ENCODE measurements at places on chromosomes 6 and 20.
A peak's percentile ranks its signal among the peaks of the same experiment; 100 is the strongest.

DNA sequence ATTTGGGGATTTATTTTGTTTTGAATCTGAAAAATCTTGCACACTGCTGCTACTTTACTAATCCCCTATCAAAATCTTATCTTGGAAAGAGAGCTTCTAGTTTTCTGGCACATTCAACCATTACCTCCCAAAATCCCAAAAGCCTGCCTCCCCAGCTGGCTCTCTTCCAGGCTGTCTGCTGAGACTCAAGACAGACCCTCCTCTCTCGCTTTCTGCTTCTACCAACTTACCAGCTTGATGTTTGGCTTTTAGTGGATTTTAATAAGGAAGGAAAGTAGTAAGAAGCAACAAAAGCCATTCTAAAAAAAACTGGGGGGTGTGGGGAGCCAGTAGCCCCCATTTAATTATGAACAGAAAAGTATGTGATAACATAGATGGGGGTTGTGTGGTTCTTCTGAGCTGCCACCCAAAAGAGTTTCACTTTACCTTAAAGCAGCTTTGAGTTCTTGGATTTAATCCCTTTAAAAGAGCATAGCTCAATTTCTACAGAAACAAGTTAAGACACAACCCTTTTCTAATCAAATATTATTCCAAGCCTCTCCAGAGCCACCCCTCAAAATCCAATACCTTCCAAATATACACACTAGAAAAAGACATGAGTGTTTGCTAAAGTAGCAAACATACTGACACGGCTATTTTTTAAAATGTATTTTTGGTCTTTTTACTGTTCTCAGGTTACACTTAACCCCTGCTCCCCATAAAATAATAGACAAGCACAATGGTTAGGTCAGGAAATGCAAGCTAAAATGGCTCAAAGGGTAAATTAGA is 71.7 kb downstream of the ATP9A start:
- no peak for DNase-seq

- DNase-seq, result no peak
These were observed 183.5 kb downstream of the CDKAL1 start for GRCh38 chr6:20717743-20718142.

- no peak for DNase-seq
These were observed 1.0 kb upstream of the LY6G6D start for GRCh38 chr6:31713991-31714684.

DNA sequence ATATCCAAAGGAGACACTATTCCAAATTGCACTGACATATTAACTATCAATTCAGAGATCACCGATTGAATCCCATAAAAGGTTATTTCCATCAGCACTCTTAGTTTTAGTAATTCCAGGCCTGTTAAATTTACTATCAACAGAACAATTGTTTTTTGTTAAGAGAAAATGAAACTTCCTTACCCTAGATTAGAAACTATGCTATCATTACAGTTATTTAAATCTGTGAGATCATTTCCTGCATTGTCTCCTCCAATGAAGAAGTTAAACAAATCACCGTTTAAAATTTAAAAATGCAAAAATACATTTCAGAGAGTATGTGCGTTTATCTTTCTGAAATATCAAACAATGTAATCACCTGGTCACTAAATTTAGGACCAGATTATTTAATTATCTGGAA is 57.5 kb downstream of the HIVEP2 start:
- DNase-seq, result no peak

GRCh38 chr20:50456452-50457324 is 53.5 kb upstream of the PTPN1 start:
- no peak for DNase-seq

DNA sequence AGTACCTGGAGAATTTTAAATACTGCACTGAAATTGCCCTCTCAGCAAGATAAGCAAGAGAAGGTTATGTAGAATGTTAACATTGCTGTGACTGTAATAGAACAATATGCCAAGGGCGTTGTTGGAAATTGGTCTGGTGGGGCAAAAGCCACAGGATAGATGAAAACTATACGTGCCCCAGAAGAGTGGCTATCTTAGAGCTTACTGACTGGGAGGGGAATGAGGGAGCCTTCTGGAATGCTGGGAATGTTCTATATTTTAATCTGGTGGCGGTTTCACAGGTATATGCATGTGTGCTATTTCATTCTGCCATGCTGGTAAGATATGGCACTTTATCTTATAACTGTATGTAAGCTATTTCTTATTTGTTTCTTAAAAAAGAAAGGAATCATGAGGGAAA is 35.2 kb upstream of the YWHAB start:
- no peak for DNase-seq

DNA sequence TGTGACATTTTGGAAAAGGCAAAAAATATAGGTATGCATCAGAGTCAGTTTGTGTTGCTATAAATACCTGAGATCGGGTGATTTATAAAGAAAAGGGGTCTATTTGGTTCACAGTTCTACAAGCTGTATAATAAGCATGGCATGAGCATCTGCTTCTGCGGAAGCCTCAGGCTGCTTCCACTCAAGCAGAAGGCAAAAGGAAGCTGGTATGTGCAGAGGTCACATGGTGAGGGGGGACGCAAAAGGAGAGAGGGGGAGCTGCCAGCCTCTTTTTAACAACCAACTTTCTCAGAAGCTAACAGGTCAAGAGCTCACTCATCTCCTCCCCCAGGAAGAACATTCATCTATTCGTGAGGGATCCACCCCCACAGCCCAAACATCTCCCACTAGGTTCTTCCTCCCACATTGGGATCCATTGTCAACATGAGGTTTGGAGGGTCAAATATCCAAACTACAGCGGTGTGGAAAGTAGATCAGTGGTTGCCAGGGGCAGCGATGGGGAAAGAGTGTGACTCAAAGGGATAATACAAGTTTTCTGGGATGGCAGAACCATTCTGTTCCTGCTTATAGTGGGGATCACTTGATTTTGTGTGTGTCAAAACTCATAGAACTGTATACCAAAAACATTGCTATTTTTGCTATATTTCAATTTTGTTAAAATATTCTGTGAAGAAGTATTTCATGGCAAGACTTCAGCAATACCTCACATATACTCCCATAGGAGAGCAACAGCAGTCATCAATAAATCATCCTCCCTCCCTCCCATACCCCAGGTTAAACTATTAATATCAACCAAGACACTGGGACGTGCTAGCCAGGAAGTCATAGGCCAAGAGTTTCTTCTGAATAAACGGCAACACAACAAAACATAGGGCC is 9.9 kb upstream of the FAM50B start:
- no peak for DNase-seq

DNA sequence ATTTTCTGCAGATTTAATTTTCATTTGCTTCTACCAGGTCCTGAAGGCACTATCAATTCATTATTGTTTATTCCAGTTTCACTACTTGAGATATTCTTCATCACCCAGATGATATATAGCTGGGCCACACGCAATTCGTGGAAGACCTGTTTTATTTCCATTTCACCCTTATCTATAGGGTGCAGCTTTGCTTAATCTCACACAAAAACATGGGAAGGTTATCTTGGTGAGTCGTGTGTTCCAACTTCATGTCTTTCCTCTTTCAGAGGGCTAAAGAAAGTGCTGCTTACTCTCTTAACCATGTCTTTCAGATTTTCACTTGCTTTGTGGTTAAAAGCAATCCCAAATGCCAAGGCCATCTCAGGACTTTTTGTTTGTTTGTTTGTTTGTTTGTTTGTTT is 194.0 kb downstream of the SOD2 start:
- DNase-seq, result no peak

GRCh38 chr6:138503881-138504680 is 4.8 kb upstream of the NHSL1 start:
- no peak for DNase-seq

GRCh38 chr20:50320901-50321796 is 130.5 kb downstream of the CEBPB start:
- peak; percentile 54 for DNase-seq

GRCh38 chr6:18330548-18331081 is 56.5 kb upstream of the RNF144B start:
- no peak for DNase-seq

GRCh38 chr6:36769183-36769675 is 70.0 kb downstream of the CPNE5 start:
- no peak for DNase-seq
